Activated naive CD8-positive, alpha-beta T cell treated with anti-CD3 and anti-CD28 coated beads for 36 hours (primary cell): ENCODE measurements at places on chromosomes 6 and 20. TPM values are rescaled to one million over a fixed set of nuclear protein-coding genes. Genes with fewer than 3 reads are reported as not detected.

DNA sequence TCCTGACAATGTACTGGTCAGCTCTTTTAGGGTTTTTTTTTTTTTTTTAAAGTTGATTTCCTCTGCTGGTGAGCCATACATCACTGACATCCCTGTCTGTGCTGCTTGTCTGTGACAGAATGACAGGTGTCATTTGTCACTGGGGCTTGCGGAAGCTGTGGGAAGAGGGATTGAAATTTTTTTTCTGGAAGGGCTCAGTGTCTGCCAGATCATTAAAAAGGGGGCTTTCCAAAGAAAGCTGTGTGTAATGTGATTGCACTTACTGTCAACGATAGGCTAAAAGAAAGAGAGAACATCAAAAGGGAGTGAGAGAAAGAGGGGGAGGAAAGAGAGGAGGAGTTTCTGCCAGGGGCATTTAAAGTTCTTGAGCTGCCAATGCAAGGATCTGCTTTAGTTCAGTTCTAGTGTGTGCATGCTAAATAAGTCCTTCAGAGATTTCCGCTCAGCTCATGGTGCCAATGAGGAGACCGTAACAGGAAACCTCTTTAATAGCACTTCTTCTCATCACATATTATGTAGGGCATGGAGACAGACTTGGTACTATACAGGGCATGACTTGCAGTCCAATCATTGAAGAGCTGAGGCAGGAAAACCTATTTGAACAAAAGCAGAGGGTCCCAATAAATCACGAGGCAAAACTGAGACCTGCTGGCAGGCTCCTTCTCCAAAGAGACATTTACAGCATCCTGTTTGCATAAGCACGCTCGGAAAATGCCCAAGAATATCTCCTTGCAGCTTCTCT is 177.2 kb downstream of the TSHZ2 start:
- no peak for DNase-seq
- H3K36me3 ChIP-seq: no peaks in the 10 kb centered on the region
- H3K4me1 ChIP-seq: peaks cover 29% of the 10 kb centered on the region
- H3K27ac ChIP-seq: no peak overlapping the region
- H3K4me3 ChIP-seq: no peak overlapping the region

GRCh38 chr6:133577851-133578250 is 311.1 kb upstream of the TCF21 start:
- no peak overlapping the region for H3K4me3 ChIP-seq
- no peak overlapping the region for H3K27ac ChIP-seq
- H3K36me3 ChIP-seq: no peaks in the 10 kb centered on the region
- H3K4me1 ChIP-seq: no peaks in the 10 kb centered on the region

GRCh38 chr20:62634330-62634967 is 7.9 kb upstream of the SLCO4A1 start:
- peaks cover 2% of the 10 kb centered on the region for H3K4me1 ChIP-seq
- peaks cover 16% of the 10 kb centered on the region for H3K27me3 ChIP-seq
- H3K27ac ChIP-seq: no peak overlapping the region
- no peak for DNase-seq

GRCh38 chr20:5492937-5493336 is 176.2 kb upstream of the PROKR2 start:
- no peaks in the 10 kb centered on the region for H3K4me1 ChIP-seq
- H3K4me3 ChIP-seq: no peak overlapping the region

THEMIS gene
- 48.3 TPM for total RNA-seq
